ENCODE measurements at places on chromosomes 6 and 20.
A peak's percentile ranks its signal among the peaks of the same experiment; 100 is the strongest.

DNA sequence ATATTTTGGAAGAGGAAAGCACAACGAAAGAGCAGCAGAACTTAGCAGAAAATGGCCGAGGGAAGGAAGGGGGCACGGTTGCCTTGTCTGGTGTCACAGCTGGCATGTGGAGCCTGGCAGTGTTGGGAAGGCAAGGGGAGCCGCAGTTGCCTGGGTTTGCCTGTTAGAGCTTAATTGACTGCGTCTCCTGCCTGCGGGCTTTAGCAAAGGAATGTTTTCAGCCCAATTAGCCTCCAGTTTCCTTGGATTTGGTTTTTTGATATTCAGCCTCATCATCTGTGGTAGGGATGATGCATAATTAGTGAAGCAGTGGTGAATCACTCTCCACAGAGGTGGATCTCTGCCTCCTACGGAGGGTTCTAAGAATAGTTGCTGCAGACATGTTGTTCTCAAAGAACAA is 832.6 kb downstream of the QKI start:
- DNase-seq = peak; percentile 61

- peak; percentile 25 for DNase-seq
Observed at GRCh38 chr6:160455541-160456213, 107.5 kb downstream of the SLC22A3 start.

DNA sequence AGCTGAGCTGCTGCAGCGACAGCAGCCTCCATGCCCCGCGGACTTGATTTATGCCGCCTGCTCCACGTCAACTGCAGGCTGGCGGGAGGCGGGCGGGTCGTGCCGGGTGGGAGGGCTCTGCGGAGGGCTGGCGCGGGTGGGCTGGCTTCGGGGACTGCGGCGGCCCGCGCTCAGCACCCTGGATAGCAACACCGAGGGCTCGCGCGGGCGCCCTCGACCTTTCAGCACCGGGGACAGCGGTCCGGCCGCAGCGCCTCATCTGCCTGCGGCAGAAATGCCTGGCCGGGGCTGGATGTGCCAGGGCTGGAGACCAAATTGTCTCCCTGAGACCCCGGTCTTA is 792 bp downstream of the SNAP25 start:
- peak; percentile 60 for DNase-seq

GRCh38 chr6:29797135-29797534 is 30.5 kb upstream of the HLA-G start:
- no peak for DNase-seq

DNA sequence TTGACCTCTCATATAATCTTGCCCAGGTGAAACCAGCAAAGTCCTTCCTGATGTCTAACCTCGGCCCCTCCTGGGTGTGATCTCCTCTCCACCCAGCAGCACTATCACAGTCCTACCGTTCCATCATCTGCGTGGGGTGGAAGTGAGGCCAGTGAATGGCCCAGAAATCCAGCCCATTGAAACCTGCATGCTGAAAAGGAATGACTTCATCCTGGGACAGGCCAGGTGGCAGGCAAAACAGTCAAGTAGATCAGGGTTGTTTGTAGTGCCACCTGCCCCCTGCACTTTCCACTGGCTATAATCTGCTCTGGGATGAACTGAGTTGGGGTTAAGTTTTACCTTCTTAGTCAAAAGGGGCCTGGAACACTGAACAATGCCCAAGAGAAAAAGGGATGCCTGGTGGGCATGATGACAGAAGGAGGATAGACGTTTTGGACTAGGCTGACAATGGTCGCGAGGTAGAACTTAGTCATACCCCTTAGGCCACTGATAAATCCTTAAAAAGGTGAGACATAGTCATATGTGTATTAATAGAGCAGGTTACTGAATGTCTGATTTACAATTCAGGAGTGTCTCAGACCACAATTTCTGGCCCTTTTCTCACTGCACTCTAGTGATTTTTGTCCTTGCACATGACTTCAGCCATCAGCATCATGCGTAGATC is 8.1 kb upstream of the HSP90AB1 start:
- no peak for DNase-seq

All from astrocyte (in vitro differentiated cells and primary cell).